ENCODE measurements at places on chromosomes 7 and 10. TPM values are rescaled to one million over a fixed set of nuclear protein-coding genes. Genes with fewer than 3 reads are reported as not detected.
A peak's percentile ranks its signal among the peaks of the same experiment; 100 is the strongest.

The MGAM2 gene
- 1.1 TPM for total RNA-seq

The ADRA2A gene
- total RNA-seq, result 0.28 TPM

The PON1 gene
- not detected for total RNA-seq

The PIP4K2A gene
- 405 TPM for total RNA-seq

The STEAP4 gene
- 0.18 TPM for total RNA-seq

The CARD11 gene
- 233 TPM for total RNA-seq

DNA sequence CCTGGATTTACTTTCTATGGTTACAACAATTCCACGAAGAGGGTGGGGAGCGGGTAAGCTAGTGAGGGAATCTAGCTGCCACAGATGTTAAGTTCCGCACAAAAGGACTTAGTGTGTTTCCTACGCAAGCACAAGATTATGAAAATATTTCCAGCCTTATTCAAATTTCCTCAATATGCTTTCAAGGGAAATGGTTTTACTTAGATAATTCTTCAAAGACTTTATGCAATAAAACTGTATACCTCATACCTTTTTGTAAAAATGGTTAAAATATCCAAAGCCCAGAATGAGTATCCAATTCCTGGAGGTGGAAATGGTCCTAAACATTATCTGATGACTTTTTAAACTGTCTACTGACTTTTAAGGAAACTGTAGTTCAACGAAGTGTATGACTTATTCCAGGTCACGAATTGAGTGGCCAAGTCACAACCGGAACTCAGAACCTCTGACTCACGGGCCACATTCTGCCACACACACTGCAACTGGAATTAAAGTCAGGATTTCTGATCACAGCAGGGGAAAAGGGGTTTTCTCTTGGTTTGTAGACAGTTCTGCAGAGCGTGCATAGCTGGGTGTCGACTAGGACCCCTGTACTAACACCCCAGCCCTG lies 20.2 kb upstream of the INSIG1 start:
- no peak overlapping the region for H3K27ac ChIP-seq
- no peaks in the 10 kb centered on the region for H3K4me1 ChIP-seq
- no peaks in the 10 kb centered on the region for H3K36me3 ChIP-seq

DNA sequence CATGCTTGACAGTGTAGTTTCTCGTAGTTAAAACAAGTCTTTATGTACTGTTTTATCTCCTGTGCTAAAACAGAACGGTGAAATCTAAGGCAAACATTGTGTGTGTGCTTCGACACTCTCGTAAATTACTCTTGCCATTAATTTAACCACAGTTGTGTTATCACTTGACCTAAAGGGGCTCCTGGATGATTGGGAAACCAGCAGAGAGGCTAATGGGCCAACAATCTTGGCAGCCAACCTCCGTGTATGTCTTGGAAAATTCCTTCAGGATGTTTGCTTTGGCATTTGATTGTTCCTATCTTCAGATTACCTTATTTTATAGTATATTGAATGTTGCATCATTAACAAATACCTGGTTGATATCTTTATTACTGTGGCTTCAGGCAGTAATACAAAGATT lies 409.5 kb downstream of the SDK1 start:
- no peak overlapping the region for H3K27ac ChIP-seq
- H3K36me3 ChIP-seq, result no peaks in the 10 kb centered on the region
- no peak overlapping the region for H3K4me3 ChIP-seq

DNA sequence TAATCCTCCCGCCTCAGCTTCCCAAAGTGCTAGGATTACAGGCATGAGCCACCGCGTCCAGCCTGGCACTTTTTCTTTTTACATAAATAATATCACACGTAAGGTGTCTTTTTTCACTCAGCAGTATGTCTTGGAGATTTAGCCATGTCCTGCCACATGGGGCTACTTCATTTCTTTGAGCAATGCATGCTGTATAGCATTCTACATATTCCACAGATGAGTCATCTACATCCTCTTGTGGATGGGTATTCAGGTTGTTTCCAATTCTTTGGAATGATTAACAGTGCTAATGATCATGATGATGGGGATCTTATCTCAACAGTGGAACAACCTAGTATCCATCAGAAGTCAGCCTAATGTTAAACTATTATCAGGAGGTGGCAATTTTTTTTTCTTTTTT lies 50.8 kb downstream of the ZNF503 start:
- no peak for DNase-seq
- no peaks in the 10 kb centered on the region for H3K27me3 ChIP-seq
- no peak overlapping the region for H3K27ac ChIP-seq
- no peaks in the 10 kb centered on the region for H3K36me3 ChIP-seq

- no peak for DNase-seq
- no peaks in the 10 kb centered on the region for H3K27me3 ChIP-seq
- H3K27ac ChIP-seq, result no peak overlapping the region
- H3K4me1 ChIP-seq, result no peaks in the 10 kb centered on the region
- peaks cover 6% of the 10 kb centered on the region for H3K36me3 ChIP-seq
- H3K4me3 ChIP-seq, result no peak overlapping the region
These were observed 21.9 kb downstream of the DPY19L1 start for GRCh38 chr7:35015346-35015859.

- peak; percentile 47 for DNase-seq
- no peaks in the 10 kb centered on the region for H3K36me3 ChIP-seq
- H3K4me1 ChIP-seq, result no peaks in the 10 kb centered on the region
- H3K27me3 ChIP-seq, result no peaks in the 10 kb centered on the region
- H3K4me3 ChIP-seq, result no peak overlapping the region
These were observed 291.7 kb upstream of the NPVF start for GRCh38 chr7:25520017-25520416.

DNA sequence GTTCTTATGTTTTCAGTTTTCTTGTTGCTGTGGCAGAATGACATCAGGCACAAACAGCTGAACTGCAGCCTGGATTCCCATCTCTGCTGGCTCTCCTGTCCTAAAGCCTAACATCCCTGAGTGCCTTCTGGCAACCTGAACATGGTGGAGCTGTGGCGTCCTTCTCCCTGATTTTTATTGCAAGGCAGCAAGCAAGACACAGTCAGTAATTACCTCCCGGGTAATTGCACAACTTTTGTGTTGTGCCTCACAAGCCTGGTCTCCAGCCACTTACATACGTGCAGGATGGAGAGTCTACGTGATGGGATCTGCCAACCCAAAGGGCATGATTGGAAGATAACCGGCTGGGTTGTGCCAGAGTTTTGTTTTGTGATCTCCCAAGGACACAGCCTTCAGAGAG lies 116.1 kb upstream of the PARD3 start:
- no peaks in the 10 kb centered on the region for H3K27me3 ChIP-seq
- no peak overlapping the region for H3K4me3 ChIP-seq
- H3K36me3 ChIP-seq, result no peaks in the 10 kb centered on the region
- H3K27ac ChIP-seq, result no peak overlapping the region
- H3K4me1 ChIP-seq, result no peaks in the 10 kb centered on the region

DNA sequence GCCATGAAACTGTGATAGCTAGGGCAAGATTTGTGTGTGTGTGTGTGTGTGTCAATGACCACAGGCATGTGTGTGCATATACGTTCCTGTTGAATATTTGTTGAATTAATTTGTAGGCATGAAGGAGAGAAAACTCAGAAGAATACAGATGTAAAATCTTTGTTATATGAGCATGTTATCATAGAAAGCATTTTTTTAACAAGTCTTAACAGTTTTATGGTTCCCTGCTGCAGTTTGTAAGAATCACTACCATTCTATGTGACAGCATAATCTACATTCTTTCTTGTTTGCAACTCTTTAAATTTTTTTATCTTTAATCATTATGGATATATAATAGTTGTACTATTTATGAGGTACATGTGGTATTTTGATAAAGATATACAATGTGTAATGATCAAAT lies 130.3 kb downstream of the CD36 start:
- H3K4me1 ChIP-seq, result peaks cover 3% of the 10 kb centered on the region
- no peaks in the 10 kb centered on the region for H3K27me3 ChIP-seq
- H3K36me3 ChIP-seq, result no peaks in the 10 kb centered on the region
- no peak for DNase-seq

DNA sequence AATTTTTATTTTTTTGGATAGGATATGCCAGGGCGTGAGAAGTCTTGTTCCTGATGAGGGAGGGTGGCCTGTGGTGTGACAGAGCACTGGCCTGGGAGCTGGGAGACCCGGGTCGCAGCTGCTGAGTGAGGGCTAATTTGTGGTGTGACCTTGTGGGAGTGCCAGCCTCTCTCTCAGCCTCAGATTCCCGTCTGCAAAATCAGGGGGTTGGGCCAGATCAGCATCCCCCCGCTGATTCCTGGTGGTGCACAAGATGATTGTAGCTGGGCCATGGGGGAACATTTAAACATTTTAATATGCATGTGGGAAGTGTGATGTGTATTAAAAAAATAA lies 14.9 kb downstream of the TSPAN15 start:
- H3K27me3 ChIP-seq, result no peaks in the 10 kb centered on the region
- H3K4me3 ChIP-seq, result no peak overlapping the region
- H3K4me1 ChIP-seq, result peaks cover 48% of the 10 kb centered on the region
- no peak for DNase-seq
- no peak overlapping the region for H3K27ac ChIP-seq
- H3K36me3 ChIP-seq, result no peaks in the 10 kb centered on the region

GRCh38 chr7:17234030-17234397 lies 64.4 kb upstream of the AHR start:
- DNase-seq, result peak; percentile 46
- no peaks in the 10 kb centered on the region for H3K27me3 ChIP-seq
- peak overlapping the region; percentile 0 for H3K4me3 ChIP-seq
- H3K36me3 ChIP-seq, result no peaks in the 10 kb centered on the region
- peaks cover 12% of the 10 kb centered on the region for H3K4me1 ChIP-seq

DNA sequence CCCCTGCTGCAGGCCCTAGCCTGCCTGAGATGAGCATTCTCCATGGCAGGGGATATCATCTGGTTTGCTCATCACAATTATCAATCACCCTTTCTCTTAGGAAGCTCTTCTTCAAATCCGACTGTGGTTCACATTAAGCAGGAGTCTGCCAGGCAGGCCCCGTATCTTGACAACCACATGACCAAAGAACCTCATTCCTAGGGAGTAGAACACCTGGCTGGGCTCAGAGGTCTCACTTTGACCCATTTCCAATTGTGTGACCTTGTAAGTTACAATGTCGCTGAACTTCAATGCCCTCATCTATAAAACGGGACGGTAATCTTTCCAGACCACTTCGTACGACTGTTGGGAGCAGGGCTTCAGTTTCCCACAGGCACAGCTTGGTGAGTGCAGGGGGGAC lies 156.4 kb upstream of the PCBD1 start:
- H3K4me3 ChIP-seq, result no peak overlapping the region
- no peak for DNase-seq
- H3K4me1 ChIP-seq, result no peaks in the 10 kb centered on the region

GRCh38 chr7:81725003-81725811 lies 44.6 kb downstream of the HGF start:
- H3K36me3 ChIP-seq, result no peaks in the 10 kb centered on the region
- no peak overlapping the region for H3K4me3 ChIP-seq
- no peaks in the 10 kb centered on the region for H3K27me3 ChIP-seq
- no peak overlapping the region for H3K27ac ChIP-seq
- H3K4me1 ChIP-seq, result no peaks in the 10 kb centered on the region

GRCh38 chr10:80322711-80323110 lies 33.3 kb upstream of the MAT1A start:
- no peaks in the 10 kb centered on the region for H3K27me3 ChIP-seq
- no peaks in the 10 kb centered on the region for H3K36me3 ChIP-seq
- no peaks in the 10 kb centered on the region for H3K4me1 ChIP-seq
- H3K4me3 ChIP-seq, result no peak overlapping the region
- no peak overlapping the region for H3K27ac ChIP-seq

DNA sequence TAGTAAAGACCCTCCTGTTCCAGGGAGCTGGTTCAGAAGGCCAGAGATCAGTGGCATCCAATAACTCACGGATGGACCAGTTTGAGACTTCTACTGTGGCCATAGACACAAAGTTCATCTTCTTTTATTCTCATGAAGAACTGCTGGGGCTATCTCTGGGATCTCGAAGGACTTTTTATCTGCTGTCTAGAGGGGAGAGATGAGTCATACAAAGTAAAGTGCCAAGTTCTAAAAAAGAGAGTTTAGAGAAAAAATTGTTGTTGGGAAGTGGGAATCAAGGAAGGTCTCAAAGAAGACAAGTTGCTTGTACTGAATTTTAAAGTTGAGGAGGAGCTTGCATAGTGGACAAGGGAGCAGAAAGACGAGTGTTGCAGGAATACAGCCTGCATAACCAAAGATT lies 8.0 kb upstream of the FAM221A start:
- H3K4me3 ChIP-seq, result no peak overlapping the region
- no peak overlapping the region for H3K27ac ChIP-seq
- no peak for DNase-seq
- H3K27me3 ChIP-seq, result no peaks in the 10 kb centered on the region

DNA sequence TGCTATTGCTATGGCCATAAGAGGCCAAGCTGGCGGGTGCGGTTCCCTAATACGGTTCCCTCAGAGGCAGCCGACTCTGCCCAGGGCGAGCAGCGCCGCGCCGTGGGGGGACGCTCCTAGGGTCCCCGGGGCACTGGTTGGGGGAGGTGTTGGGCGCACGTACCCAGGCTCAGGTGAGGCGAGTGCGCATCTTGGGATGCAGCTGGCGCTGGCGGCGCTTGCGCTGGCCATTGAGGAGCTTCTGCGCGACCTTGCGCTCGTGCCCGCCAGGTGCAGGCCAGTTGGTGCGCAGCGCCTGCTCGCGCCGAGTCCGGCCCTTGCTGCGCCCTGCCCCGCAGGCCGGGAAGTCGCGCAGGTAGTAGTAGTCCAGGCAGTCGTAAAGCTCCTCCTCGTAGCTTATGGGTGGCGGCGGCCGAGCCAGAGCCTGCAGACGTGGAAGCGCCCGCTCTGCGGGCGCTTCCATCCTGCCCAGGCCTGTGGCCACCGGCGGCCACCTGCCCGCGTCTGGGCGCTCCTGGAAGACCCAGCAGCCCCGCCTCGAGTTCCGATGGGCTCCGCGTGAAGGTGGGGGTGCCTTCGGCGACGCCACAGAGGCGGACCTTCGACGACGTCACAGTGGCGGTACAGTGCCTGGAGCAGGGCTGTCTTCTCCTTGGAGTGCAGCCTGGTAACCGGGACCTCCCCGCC lies at the start of gene NUPR2:
Gene NUPR2, minus strand, starts transcription at position 566 of the 687 bp plus-strand sequence. Its CDS starts 103 bp downstream, at position 463.
- DNase-seq, result no peak
- H3K4me3 ChIP-seq, result no peak within 1 kb of the TSS
- no peak within 1 kb of the TSS for H3K27ac ChIP-seq
- no peaks in the 10 kb centered on the region for H3K4me1 ChIP-seq
- no peaks in the 10 kb centered on the region for H3K36me3 ChIP-seq

- DNase-seq, result no peak
- H3K4me1 ChIP-seq, result peaks cover 8% of the 10 kb centered on the region
- no peak overlapping the region for H3K4me3 ChIP-seq
- H3K27me3 ChIP-seq, result no peaks in the 10 kb centered on the region
These were observed 22.1 kb upstream of the HERPUD2 start for GRCh38 chr7:35717013-35717412.

- no peaks in the 10 kb centered on the region for H3K27me3 ChIP-seq
- no peak for DNase-seq
- no peak overlapping the region for H3K4me3 ChIP-seq
- H3K4me1 ChIP-seq, result no peaks in the 10 kb centered on the region
These were observed 33.4 kb downstream of the PRPS1L1 start for GRCh38 chr7:17994079-17994850.
